Stimulated activated CD8-positive, alpha-beta memory T cell treated with anti-CD3 and anti-CD28 coated beads, Interleukin-15, amount 100 ng/mL, for 1 hour (primary cell): ENCODE measurements at places on chromosomes 5 and 9.

DNA sequence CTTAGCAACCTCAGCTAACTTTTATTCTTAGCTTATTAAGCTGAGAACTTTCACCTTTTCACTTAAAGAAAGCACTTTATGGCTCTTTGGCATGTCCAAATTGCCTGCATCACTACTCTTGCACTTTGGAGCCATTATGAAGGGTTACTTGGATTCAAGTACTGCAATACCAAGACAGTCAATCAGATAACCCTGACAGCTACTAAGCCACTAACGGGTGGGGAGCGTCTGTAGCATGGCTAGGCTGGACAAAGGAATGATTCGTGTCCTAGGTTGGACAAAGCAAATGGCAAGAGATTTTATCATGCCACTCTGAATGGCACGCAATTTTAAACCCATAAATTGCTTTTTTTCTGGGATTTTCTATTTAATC is 39.6 kb downstream of the TRPM6 start:
- no peak for DNase-seq

DNA sequence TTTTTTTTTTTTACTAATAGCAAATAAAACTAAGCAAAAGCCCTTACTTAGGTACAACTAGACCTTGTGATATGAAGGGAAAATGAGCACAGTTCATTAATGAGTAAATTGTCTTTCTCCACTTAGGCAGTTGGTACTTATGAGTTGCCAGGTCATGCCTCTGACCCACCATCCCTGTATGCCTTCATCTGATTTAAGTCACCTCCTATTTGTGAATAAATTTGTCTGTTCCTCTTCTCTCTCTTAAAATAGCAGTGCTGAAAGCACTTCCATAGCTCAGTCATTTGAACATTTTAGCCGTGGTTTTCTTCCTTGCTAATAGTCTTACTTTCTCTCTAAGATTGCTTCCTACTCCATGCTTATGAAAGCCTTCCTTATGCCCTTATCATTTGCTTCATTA is 61.4 kb downstream of the SLC44A1 start:
- DNase-seq: no peak

GRCh38 chr5:68419637-68420452 is 204.3 kb downstream of the PIK3R1 start:
- DNase-seq: no peak

DNA sequence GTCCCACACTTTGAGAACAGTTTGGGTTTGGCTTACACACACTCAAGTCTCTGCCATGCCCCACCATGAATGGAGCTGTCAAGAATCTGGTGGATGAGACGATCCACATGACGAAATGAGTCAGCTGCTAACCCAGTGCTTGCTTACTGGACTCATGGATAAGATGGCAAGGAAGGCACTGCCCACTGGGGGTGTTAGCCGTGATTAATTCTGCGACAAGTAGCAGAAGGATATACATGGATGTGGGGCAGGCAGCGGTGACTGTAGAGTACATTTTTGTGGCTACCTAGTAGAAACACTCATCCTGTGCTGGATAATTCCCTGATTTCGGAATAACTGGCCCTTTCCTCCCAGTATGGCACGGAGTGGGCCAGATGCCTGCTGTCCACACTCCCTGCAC is 77.5 kb downstream of the SPATA31C2 start:
- DNase-seq: no peak
